CD4-positive, alpha-beta T cell (primary cell): ENCODE measurements at places on chromosomes 4 and X.
A peak's percentile ranks its signal among the peaks of the same experiment; 100 is the strongest.

- DNase-seq: no peak
Observed at GRCh38 chrX:69291116-69291515, 125.9 kb upstream of the PJA1 start.

- no peak for DNase-seq
Observed at GRCh38 chrX:56761167-56761566, 32.1 kb downstream of the NBDY start.

GRCh38 chrX:136496764-136497555 is 432 bp upstream of the HTATSF1 start:
- DNase-seq: peak; percentile 81

- DNase-seq: no peak
Observed at GRCh38 chr4:139532947-139533346, 23.1 kb downstream of the SETD7 start.

DNA sequence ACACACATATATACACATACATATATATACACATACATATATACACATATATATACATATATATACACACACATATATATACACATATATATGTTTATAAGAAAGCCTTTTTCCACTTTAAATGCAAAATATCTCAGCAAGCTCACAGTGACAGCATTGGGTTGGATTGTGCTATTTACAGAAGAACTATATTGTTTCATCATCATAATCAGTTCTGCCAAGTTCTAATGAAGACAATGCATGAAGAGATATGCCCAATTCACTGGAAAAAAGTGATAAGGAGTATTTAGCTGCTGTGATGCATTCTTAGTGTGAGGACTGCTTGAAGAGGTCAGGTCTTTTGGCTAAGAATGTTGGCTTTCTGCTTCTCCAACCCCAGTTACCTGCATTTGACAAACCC is 54.4 kb downstream of the RNF150 start:
- no peak for DNase-seq

DNA sequence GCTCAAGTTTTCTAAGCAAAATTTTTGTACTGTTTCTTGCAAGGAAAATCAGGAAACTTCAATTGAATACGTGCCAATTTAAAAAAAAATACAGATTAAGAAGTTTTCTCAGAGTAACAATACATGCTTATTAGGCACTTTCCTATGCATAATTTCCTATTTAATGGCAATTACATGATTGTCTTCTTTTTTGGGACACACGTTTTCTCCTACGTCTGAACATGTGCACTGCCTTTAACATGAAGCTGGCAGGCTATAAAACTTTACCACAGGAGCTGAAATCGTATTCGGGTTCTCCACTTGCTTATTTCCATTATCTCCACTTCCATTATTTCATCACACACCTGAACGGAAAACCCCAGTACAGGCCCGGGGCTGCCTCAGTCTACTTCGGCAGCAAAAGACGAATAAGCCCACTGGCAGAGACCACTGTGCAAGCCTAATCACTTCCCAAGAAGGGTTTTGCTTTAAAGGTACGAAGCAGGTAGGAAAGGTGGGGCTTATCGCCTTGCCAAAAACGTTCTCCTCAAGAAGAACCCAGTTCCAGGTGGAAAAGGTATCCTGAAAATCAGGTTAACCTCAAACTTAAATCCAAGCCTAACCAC is 575 bp downstream of the RCHY1 start:
- no peak for DNase-seq

DNA sequence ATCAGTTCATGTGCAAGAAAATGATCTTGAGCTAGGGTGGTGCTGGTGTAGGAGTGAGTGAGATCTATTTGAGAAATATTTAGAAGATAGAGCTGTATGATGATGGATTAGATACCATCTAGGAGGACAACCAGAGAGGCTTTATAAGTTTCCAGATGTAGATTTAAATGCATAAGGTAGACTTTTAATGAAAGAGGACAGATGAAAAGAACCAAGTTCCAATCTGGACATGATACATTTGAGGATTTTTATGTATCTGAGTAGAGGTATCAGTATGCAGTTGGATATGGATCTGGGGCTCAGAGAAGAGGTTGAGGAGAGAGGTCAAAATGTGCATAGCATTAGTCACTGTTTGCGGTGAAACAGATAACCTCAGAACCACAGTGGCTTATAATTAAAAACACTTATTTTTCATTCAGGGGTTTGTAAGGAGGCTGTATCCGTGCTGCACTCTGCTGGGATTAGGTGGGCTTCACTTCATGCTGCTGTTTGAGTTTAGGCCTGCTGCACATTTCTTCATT is 348.7 kb downstream of the BMPR1B start:
- DNase-seq: no peak
